Inflammatory macrophage treated with lipopolysaccharide for 1 hour (primary cell): ENCODE measurements at places on chromosomes 1 and 21.
A peak's percentile ranks its signal among the peaks of the same experiment; 100 is the strongest.

GRCh38 chr1:35807614-35808449, at the start of gene AGO4:
TSS of gene AGO4 (plus strand) at chr1:35808016. CDS start at chr1:35808417, 401 bp downstream.
- DNase-seq, result peak; percentile 35

DNA sequence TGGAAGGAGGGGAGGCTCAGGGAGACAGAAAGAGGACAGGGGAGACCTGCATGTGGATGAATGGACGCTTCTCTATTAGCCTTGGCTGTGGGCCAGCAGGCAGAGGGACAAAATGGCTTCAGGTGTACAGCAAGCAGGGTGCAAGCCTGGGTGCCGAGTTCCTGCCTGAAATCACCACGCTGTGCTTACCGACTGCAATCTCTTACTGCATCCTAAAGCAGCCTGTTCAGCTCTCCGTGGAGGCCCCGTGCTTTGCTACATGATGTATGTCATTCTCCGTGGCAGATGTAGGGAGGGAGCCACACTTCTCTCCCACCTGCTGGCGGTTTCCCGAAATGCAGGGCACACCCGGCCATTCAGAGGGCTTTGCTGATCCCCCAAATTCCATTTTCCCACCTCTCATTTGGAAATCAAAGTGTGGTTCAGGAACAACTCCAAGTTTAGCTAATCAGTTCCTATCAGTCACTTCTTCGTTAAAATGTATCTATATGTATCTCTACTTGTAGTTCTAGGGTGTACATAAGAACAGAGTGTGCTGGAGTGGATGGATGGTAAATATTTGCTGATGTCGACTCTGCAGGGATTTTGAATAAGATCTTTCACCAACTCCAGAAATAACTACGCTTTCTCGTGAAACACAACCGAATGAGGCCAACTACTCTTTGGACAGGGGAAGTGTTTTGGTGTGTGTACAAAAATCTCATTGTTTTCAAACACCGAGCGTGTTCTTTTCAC, 122.3 kb upstream of the BACE2 start:
- no peak for DNase-seq

DNA sequence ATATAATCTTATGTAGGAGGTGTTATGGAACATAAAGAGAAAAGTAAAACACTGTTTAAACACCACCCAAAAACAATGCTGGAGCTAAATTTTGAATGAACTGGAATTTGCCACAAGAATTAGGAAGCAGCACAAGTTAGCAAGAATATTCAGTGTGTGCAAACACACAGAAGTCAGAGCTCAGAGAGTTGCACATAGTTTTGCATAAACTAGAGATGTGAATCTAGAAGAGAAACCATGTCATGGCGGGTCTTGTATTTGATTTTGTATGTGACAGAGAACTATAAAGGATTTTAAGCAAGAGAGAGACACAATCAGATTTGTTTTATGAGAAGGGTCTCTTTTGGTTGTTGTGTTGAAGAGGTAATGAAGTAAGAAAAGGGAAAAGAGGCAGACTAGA, 38.2 kb downstream of the SELENOF start:
- DNase-seq, result no peak

- no peak for DNase-seq
Measured at GRCh38 chr1:198424441-198424840, 116.0 kb downstream of the ATP6V1G3 start.

- peak; percentile 35 for DNase-seq
Measured at GRCh38 chr1:108130794-108131193, 69.3 kb downstream of the SLC25A24 start.

GRCh38 chr1:65429806-65430205, 9.3 kb downstream of the LEPR start:
- DNase-seq, result peak; percentile 37

GRCh38 chr1:220367833-220368232, 95.6 kb upstream of the RAB3GAP2 start:
- DNase-seq, result no peak

DNA sequence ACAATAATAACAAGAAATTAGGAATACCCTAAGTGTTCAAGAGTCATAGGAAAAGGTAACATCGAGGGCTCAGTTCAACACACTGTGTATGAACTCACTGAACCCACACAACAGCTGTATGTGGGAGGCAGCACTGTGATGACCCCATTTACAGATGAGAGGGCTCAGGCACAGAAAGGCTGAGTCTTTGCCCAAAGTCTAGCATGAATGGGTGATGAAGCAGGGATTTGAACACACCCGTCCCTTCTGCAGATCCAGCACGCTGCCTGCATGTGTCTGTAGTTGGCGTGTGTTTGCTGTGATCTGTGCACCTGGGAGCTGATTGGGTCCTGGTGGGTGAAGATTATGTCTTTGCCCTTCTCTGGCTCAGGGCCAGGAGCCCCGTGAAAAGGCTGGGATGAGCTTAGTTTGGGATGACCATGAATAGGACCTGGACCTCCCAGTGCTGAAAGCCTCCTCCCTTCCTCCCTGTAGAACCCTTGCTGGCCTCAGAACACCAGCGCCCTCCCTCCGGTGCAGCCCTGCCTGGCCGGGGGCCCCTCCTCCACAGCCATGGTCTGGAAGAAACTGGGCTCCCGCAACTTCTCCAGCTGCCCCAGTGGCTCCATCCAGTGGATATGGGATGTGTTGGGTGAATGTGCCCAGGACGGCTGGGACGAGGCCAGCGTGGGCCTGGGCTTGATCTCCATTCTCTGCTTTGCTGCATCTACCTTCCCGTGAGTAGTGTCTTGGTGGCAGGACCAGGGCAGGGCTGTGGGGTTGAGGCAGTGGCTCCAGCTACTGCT, 5.2 kb downstream of the SLC66A1 start:
- no peak for DNase-seq

GRCh38 chr1:7562729-7563605, 208.1 kb upstream of the VAMP3 start:
- DNase-seq, result no peak

GRCh38 chr1:156118177-156118868, 3.8 kb downstream of the LMNA start:
- DNase-seq, result no peak

GRCh38 chr21:43834146-43834905, 30.7 kb upstream of the AGPAT3 start:
- no peak for DNase-seq

- peak; percentile 17 for DNase-seq
Measured at GRCh38 chr1:61980561-61980960, 214.1 kb upstream of the L1TD1 start.

DNA sequence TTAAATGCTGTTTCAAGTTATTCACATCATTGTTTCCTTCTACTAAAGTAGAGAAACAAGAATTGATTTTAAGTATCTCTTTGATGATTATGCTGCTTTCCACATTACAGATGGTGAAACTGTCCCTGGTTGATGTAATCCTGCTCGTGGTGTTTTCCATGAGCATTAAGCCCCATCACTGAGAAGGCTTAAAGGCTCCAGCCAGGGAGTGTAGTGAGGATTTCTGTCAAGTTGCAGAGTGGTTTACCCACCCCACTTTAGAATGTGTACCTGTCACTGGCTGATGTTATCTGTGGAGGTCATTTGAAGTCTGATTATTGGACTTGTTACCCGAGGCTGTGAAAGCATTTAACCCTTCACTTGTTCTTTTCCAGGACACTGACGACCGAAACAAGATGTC, 12.9 kb downstream of the CERS2 start:
- no peak for DNase-seq

DNA sequence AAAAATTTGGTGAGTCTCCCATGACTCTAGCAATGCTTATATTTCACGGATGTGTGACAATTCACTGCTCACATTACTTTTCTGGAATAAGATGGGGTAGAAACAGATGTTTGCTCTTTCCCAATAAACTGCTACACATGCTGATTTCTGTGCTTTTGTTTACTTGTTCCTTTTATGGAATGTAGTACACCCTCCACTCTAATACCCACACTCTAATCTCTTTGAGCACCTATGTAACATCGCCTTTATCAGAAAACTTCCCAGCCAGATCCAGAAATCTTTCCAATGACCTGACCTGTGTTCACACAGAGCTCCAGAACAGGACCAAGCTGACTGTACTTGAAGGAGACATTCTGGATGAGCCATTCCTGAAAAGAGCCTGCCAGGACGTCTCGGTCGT, 4.2 kb downstream of the HSD3B2 start:
- no peak for DNase-seq

DNA sequence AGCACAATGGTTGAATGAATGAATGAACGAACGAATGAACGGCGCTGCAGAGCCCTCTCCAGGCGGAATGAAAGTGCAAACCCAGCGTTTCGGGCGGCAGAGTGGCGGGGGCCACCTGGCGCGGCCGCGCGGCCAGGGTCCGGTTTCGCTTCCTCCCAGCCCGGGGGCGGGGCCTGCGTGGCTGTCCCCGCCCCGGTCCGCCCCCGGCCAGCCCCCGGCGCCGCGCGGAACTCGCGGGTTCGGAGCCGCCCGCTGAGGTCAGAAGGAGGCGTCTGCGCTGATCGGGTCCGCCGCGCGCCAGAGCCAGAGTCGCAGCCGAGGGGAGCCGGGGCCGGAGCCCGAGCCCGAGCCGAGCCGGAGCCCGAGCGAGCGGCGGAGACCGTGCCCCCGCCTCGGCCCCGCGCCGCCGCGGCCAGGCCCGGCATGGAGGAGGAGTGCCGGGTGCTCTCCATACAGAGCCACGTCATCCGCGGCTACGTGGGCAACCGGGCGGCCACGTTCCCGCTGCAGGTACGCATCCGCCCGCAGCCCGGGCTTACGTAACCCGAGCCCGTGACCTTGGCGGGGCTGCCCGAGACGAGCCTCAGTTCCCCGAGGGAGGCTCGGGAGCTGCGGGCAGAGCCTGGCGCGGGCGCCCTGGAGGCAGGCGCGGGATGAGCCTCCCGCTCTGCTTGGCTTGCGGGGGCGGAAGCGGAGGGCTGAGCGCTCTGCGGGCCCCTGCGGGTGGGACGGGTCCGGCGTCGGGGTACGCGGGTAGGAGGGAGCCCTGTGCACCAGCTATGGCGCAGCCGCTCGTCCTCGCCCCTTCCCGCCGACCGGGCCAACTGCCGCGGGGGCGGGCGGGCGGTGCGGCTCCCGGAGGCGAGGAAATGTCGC, at the start of gene PDXK:
Gene PDXK (plus strand): TSS at position 258 of the 876 bp plus-strand sequence. CDS start 166 bp downstream, at position 424.
- DNase-seq, result peak; percentile 88

- DNase-seq, result no peak
Measured at GRCh38 chr1:86155051-86155806, 1.3 kb downstream of the COL24A1 start.

- DNase-seq, result no peak
Measured at GRCh38 chr1:90821152-90821787, 104.2 kb upstream of the BARHL2 start.

GRCh38 chr1:110524311-110525248, 5.6 kb upstream of the KCNA10 start:
- DNase-seq, result no peak

DNA sequence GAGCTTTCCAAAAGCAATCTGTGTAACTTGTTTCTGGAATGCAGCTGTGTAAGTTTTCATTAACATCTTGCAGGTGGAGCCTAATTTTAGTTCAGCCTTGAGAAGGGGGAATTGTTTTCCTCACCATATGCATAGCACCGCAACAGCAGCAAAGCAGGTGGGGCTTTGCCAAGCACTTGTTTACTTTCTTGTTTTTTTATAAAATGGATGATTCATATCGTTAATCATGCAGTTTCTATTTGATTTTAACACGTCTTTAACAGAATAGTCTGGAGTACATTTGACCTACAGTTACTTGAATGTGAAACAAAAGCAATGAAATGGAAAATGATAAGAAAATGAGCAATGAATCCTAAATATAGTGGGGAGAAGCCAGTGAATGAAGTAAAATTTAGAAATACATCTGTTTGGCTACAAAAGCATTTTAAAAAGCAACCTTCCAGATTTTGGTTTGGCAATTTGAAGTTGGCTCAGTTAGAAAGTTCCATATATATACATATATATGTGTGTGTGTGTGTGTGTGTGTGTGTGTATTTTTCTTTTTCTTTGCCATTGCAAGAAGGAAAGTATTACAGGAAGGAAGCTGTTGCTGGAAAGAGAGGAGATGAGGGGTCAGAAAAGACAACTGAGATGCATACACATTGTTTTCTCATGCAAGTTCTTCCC, 119.0 kb upstream of the ADGRL2 start:
- DNase-seq, result no peak

GRCh38 chr1:156407344-156407743, 38.3 kb downstream of the RHBG start:
- no peak for DNase-seq

- peak; percentile 87 for DNase-seq
Measured at GRCh38 chr1:231971397-231972110, 345.0 kb downstream of the DISC1 start.

GRCh38 chr1:175278734-175279116, 86.1 kb upstream of the KIAA0040 start:
- no peak for DNase-seq

GRCh38 chr1:151006327-151007052, at the start of gene MINDY1:
TSS of gene MINDY1 (minus strand) at chr1:151006902. CDS start at chr1:151002617, 4,285 bp downstream.
- DNase-seq, result peak; percentile 64

DNA sequence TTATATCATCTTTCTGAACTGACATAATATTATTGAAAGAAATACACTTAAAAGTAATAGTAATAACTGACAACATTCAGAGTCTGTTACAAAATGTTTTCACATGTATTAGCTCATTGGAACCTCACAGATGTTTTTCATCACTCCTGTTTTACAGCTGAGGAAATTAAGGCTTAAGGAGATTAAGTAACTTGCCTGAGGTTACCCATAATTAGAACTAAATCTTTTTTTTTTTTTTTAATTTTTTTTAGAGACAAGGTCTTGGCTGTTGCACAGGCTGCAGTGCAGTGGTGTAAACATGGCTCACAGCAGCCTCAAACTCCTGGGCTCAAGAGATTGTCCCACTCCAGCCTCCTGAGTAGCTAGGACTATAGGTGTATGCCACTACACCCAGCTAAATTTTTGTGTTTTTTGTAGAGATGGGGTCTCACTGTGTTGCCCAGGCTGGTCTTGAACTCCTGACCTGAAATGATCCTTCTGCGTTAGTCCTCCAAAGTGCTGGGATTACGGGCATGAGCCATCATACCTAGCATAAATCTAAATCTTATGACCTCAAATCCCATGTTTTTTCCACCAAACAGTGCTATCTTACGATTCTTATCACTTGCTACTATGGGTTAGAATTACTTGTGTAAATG, 64.7 kb upstream of the MACF1 start:
- no peak for DNase-seq

- no peak for DNase-seq
Measured at GRCh38 chr1:35832276-35832905, 24.6 kb downstream of the AGO4 start.

GRCh38 chr1:156894711-156895454, 1.4 kb downstream of the PEAR1 start:
- no peak for DNase-seq

GRCh38 chr1:162904579-162904978, 43.6 kb upstream of the CCDC190 start:
- no peak for DNase-seq

DNA sequence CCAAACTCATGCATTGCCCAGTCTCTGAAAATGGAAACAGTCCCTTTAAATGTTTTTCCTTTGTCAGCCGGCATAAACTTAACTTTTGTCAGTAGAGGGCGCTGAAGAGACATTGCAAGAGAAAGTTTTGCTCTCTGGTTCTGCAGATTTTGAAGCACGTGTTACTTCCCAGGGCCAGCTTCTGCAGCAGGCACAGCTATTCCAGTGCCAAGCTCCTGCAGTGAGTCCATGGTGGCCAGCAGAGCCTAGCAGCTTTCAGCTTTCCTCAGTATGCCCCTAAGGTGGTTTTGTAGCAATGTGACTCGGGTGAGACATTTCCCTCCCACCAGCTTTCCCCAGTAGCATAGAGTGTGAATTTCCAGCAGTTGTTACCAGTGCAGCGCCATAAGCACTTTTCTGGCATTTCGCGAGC, 2.6 kb upstream of the IFI44L start:
- DNase-seq, result peak; percentile 93

GRCh38 chr1:171172471-171172870, 12.6 kb upstream of the FMO2 start:
- DNase-seq, result no peak
